ENCODE measurements at places on chromosomes 2 and 18. TPM values are rescaled to one million over a fixed set of nuclear protein-coding genes. Genes with fewer than 3 reads are reported as not detected.

UBE2F gene
- total RNA-seq: 63.5 TPM

IKZF2 gene
- 6.8 TPM for total RNA-seq

VWA3B gene
- total RNA-seq: 0.52 TPM

NEU2 gene
- not detected for total RNA-seq

DNA sequence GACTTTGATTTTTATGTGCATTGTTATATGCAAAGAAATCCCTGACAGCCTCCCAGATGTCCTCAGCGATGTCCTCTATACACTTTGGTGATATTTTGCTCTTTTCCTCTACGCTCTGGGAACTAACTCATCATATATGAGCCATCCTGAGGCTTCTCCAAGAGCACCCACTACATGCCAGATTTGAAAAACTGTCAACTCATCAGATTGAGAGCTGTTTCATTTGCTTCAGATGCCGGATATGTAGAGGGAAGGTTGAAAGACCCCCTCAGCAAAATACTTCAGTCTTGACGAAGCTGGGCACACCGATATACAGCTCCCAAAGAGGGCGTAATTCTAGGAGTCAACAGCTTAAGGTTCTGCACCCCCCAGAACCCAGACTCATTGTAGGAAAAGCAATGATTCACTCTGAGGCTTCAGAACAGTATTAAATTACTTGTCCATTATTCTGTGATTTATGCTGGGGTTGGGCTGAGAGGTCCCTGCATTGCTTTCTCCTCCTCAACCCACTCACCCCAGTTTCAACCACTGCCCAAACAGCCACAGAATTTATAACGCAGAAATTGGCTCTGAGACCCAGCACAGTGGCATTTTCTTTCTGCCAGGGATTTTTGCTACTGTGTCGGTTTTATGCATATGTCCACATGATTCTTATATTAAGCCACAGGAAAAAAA, 341.8 kb downstream of the ALK start:
- H3K4me3 ChIP-seq: no peak overlapping the region
- H3K4me1 ChIP-seq: peaks cover 3% of the 10 kb centered on the region
- no peak overlapping the region for H3K27ac ChIP-seq
- H3K36me3 ChIP-seq: no peaks in the 10 kb centered on the region

DNA sequence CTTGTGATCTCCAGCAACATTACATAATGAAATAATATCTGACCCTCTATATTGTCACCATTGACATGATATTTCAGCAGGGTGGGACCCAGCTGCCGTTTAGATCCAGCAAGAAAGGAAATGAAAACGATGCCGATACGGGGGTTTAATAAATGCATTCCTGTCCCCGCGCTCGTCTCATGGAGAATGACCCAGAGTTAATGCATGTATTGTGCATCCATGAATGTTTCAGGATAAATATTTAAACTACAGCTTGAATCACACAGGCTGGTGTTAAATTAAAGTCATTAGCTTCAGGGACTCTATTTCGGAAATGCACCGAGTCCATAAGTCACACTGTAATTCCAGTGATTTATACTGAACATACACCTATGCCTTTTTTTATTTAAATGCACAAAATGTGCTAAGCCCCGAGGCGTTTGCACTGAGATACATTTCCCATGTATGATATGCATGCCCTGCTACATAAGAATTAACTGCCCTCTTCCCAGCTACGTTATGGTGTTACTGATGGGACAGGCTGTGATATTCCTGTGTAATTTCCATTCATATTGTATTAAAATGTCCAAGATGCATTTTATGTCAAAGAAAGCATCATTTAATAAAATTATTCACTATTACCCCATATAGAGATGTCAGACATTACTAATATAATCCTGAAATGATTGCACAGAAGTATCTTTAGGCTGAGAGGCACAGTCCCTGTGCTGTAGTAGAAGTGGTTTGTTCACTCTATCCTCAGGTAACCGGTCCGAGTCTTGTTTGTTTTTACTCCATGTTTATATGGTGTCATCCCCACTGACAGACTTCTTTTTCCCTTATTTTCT, 109.3 kb upstream of the ZNF516 start:
- no peaks in the 10 kb centered on the region for H3K4me1 ChIP-seq
- no peak overlapping the region for H3K27ac ChIP-seq
- H3K27me3 ChIP-seq: peaks cover 18% of the 10 kb centered on the region
- no peak for DNase-seq

GRCh38 chr2:1518867-1519530, 105.7 kb downstream of the TPO start:
- no peaks in the 10 kb centered on the region for H3K36me3 ChIP-seq
- peaks cover 11% of the 10 kb centered on the region for H3K27me3 ChIP-seq
- H3K27ac ChIP-seq: peak overlapping the region; percentile 59
- H3K4me3 ChIP-seq: no peak overlapping the region

- no peaks in the 10 kb centered on the region for H3K4me1 ChIP-seq
- no peaks in the 10 kb centered on the region for H3K27me3 ChIP-seq
- DNase-seq: no peak
- H3K27ac ChIP-seq: no peak overlapping the region
- H3K36me3 ChIP-seq: no peaks in the 10 kb centered on the region
Measured at GRCh38 chr2:20145497-20146193, 79.3 kb downstream of the SDC1 start.

DNA sequence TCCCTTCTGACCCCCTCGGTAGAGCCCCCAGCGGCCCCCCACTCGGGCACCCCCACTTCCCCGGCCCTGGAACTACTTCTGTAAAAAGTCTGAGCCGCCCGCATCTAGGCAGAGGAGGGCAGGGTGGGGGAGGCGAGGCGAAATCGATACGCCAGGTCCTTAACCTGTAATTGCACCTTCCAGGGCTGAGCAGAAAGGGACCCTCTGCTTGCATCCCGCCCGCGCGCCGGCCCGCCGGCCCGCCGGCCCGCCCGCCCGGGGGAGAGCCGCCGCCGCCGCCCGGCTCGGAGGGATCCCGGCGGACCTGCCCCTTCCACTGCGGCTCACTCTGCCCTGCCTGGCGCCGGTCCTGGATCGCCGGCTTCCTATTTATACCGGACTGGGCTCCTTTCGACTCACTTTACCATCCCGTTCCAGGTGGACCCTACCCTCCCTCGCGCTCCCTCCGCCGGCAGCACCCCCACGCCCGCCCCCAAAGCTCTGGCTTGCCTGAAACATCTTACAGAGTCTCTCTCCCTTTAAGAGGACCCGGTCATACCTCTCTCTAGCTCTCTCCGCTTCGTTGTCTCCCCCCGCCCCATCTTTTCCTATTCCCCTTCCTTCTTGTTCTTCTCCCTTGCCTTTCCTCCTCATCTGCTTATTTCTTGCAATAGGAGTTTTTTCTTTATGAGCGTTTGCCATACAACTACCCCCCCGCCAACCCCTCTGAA, 797 bp downstream of the KLHL14 start:
- no peaks in the 10 kb centered on the region for H3K36me3 ChIP-seq
- peaks cover 23% of the 10 kb centered on the region for H3K4me1 ChIP-seq
- peaks cover 67% of the 10 kb centered on the region for H3K27me3 ChIP-seq
- DNase-seq: no peak

- H3K4me3 ChIP-seq: no peak overlapping the region
- no peak overlapping the region for H3K27ac ChIP-seq
- H3K36me3 ChIP-seq: no peaks in the 10 kb centered on the region
- no peaks in the 10 kb centered on the region for H3K27me3 ChIP-seq
- no peak for DNase-seq
- no peaks in the 10 kb centered on the region for H3K4me1 ChIP-seq
Measured at GRCh38 chr2:4502230-4502843, 799.0 kb downstream of the DCDC2C start.

All from left ventricle myocardium inferior (tissue), 1 donor.